Activated T-helper 1 cell treated with anti-CD3 and anti-CD28 coated beads, Interleukin-2, amount 50 U/mL, for 16 hours (primary cell): ENCODE measurements at places on chromosomes 6 and 20.
A peak's percentile ranks its signal among the peaks of the same experiment; 100 is the strongest.

DNA sequence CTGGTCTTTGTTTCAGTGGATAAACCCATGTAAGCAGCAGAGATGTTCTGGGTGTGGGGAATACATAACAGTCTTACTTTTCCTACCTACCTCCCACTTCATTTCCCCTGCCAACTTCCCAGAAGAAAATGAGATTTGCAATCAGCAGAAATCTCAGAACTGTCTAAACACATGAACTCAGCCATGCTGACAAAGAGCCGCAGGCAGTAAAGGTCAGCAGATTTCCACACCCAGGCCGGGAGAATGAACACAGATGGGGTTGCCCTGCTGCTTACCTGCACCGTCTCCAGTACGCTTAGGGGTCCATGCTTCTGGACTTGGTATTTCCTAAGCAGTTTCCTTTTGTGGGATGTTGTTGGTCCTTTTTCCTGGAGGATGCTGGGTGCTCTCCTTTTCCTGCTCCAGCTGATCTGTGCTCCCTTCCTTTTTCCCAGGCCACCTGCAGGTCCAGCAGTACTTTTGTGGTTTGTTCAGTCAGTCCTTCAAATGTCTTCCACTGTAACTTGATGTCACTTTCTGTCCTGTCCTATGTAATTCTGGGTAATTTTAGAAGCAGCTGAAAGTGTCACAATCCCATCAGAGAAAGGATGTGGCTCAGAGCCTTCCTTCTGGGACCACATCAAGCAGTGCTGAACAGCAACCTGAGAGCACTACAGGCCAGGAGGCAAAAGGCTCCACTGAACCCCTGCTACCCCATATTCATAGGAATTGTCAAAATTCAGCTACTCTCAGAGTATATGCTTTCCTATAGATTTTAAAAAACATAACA is 129.0 kb downstream of the CEP57L1 start:
- DNase-seq = no peak

- no peak for DNase-seq
These were observed 631.1 kb downstream of the COL12A1 start for GRCh38 chr6:74574794-74575193.

- DNase-seq = no peak
These were observed 7.4 kb upstream of the UBR2 start for GRCh38 chr6:42556462-42556861.

GRCh38 chr20:51036827-51037531 is 14.1 kb upstream of the KCNG1 start:
- DNase-seq = no peak

- DNase-seq = peak; percentile 17
These were observed 765 bp upstream of the GMDS start for GRCh38 chr6:2245877-2246863.

DNA sequence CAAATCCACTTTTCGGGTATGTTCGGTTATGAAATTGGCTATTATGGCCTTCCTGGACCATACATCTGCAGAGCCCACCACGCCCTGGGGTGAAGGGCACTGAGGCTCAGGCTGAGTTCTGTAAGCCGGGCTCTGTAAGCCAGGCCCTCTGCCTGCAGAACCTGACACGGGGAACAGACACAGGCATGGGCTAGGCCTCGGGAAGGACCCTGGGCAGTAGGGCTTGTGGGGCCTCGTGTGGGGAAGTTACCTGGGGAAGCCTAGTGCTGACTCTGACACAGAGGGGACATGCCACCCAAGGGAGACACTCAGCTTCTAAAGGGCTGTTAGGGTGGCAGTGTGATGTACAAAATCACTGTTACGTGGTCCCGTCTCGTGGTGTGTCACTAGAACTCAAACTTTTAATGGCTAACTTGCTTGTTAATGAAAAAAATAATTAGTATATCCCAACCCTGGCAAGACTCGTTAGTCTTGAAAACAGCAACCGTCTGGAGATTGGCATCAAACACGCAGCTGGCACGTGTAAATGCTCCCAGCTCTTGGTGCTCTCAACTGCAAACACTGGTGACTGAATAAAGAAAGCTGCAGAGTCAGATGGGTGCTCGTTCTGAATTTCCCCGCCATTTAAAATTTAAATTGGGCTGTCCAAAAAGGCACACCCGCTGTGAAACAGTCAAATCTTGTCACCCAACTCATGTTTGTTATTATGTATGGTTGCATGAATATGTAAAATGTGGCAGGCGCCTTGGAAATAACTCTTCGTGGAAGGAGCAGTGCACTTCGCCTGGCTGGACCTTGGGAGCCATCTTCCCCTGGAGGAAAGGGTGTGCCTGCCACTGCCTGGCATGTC is 23.6 kb upstream of the TCFL5 start:
- DNase-seq = no peak

DNA sequence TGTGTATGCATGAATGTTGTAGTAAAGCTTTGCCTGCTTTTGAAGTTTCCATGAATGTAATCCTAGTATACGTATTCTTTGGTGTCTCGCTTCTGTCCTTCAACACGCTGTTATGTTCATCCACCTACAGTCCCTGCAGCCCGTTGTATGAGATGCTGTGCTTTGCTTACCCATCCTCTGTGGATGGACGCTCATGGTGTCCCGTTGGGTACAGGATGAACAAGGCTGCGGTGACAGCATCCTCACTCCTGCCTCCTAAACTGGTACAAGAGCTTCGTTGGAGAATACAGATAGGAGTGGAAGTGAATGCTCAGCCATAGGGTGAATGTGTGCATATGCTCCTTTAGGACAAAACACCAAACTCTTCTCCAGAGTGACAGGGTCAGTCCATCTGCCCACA is 366.2 kb downstream of the ZFAND3 start:
- DNase-seq = no peak

- no peak for DNase-seq
These were observed 143.7 kb downstream of the TENT5A start for GRCh38 chr6:81608776-81609175.

DNA sequence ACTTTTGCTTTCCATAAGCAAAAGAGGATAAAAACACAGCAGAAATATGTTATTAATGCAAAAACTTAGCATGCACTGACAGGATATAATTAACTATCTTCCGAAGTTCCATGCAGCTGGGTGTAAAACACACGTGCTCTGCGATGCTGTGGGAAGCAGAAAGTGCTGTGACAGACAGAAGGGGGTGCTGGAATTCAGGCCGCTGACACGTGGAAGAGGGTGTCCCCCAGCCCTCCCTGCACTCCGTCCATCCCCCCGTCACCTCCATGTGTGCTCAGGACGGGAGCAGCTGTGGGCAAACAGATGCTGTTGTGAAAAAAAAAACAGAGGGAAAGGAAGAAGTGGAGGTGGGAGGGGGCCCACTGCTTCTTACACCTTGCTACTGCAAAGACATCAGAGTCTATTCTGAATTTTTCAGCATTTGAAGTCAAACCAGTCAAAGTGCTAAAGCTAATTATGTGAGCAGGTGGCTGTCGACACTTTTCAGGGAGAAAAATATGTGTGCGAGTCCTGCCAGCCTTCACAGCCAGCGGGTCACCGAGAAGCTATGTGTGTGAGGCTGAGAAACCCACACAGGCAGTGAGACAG is 175.9 kb upstream of the AFDN start:
- DNase-seq = no peak

- peak; percentile 61 for DNase-seq
These were observed 121.0 kb downstream of the BCAS1 start for GRCh38 chr20:53949319-53949839.

- DNase-seq = peak; percentile 24
These were observed at the start of gene TRIM15 for GRCh38 chr6:30163090-30163917. Gene TRIM15 (plus strand): TSS chr6:30163546. CDS start chr6:30163685, 139 bp downstream.

DNA sequence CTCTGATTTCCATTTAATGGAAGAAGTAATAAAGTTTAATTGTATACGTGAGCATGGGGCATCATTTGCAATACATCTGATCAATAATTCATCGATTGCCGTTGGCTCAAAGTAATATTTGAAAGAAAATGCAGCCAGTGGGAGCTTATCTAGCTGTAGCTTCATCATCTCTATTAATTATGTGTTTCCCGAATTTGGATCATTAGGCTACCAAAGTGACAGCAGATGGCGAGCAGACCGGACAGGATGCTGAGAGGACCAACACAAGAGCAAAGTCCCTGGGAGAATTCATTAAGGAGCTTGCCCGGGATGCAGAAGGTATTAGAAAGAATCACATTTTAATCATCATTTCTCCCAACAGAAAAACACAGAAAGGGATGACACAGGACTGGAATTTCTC is 327.1 kb downstream of the ARHGAP18 start:
- DNase-seq = no peak

- DNase-seq = no peak
These were observed 16.9 kb upstream of the GSTA4 start for GRCh38 chr6:53011979-53012378.

DNA sequence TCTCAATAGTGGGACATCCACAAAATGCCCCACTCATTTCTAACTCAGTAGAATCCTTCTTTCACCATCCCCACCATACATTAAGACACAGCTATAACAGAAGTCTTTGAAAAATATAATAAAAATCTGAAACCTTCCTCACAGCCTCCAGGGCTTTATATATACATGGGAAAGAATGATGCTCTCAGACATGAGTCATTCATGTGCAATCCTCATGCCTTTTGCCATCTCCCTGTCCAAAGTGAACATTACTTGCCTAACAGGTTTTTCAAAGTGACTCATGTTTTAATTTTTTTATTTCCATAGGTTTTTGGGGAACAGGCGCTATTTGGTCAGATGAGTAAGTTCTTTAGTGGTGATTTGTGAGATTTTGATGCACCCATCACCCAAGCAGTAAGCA is 162.7 kb downstream of the RALGAPA2 start:
- DNase-seq = no peak

DNA sequence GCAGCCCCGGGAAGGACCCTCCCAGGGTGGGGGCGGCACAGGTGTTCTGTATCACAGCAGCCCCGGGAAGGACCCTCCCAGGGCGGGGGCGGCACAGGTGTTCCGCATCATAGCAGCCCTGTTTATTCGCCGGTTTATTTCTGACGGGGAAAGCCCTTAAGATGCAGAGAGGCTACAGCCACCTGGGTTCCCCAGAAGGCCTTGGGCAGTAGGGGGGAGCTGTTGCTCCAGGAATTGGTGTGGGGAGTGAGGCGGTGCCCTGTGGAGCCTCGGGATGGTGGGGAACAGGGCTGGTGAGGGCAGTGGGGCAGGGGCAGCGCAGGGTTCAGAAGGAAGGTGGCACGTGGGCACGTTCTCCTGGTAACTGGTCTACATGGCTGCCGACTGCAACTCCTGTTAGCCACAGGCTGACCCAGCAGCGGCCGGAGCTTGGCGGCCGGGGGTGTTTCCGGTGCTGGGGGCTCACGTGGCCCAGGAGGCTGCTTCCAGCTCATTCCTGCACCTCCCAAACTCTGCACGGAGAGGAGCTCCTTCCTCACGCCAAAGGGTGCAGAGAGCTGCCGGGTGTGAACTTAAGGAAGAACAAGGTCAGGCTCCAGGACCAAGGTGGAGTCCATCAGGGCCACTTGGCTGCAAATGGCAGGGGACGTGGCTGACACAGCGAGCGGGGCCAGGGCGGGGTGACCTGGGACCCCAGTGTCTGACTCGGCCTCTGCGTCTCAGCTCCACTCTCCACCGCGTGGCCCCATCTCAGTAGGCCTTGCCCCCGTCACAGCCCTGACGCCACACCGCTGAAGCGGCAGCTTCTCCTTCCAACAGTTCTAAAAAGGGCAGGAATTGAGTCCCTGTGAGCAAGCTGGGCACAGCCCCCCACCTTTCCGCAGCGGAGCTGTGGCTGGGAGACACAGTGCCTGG is 13.2 kb downstream of the SLCO4A1 start:
- DNase-seq = no peak

DNA sequence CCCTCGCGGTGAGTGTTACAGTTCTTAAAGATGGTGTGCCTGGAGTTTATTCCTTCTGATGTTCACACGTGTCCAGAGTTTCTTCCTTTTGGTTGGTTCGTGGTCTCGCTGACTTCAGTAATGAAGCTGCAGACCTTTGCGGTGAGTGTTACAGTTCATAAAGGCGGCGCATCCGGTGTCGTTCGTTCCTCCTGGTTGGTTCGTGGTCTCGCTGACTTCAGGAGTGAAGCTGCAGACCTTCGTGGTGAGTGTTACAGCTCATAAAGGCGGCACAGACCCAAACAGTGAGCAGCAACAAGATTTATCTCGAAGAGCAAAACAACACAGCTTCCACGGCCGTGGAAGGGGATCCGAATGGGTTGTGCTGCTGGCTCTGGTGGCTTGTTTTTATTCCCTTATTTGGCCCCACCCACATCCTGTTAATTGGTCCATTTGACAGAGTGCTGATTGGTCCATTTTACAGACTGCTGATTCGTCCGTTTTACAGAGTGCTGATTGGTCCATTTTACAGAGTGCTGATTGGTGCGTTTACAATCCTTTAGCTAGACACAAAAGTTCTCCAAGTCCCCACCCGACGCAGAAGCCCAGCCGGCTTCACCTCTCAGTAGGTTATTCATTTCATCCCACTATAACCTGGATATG is 48.2 kb upstream of the ARG1 start:
- no peak for DNase-seq

DNA sequence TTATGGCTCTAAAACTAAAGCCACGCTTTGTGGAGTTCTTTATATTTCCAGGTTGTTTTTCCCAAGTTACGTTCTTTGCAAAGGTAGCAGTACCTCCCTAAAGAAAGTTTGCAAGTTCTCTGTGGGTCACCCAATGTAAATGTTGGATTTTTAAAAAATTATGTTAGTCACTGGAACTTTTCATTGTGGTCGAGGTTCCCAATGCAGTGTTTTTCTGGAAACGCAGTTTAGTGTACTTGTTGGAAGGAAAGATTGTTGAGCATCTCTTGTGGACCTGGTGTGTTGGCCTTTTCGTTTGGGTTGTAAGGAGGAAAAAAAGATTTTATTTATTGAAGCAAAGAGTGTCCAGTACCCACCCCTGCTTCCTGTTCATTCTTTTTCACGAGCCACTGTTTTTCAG is 1.4 kb downstream of the TOP1 start:
- DNase-seq = no peak

GRCh38 chr6:48568856-48569255 is 457.9 kb upstream of the PTCHD4 start:
- DNase-seq = no peak

DNA sequence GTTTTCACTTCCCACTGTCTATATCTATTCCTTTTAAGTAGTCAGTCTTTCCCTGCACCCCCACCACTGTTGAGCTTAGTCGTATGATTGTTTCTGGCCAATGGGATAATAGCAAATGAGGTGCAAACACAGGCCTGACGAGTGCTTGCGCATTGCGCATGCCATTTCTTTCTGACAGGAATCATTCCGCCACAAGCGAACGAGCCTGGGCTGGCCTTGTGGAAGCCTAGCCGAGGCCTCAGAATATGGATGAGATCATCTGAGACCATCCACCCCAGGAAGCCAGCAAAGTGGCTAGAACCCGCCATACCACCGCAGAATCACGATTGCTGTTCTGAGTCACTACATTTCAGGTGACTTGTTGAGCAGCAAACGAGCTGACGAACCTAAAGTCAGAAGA is 52.2 kb upstream of the PRL start:
- DNase-seq = no peak
